NCI-H1105 (cell line): ENCODE measurements at places on chromosomes 2 and 18.

- DNase-seq = no peak
Measured at GRCh38 chr2:241924909-241925250, 55.4 kb downstream of the RTP5 start.

- DNase-seq = no peak
Measured at GRCh38 chr2:211367293-211367692, 810.9 kb downstream of the CPS1 start.

GRCh38 chr2:170500770-170501169 is 214.4 kb upstream of the SP5 start:
- DNase-seq = no peak

DNA sequence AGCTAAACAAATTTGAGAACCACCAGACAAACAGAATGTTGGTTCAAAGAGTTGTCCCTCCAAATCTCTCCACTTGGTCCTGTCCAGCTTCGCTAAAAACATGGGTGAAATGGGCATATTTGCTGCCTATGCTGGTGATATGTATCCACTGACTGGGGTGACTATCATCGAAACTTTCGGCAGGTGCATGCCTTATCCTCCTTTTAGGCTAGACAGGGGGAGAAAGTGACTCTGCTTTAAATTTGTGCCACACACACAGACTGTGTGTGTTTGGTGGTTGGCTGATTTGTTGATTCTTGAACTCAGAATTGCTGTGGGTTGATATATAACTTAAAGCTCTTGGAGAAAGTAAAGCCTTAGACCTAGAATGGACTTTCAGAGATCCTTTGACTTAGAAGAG is 324.1 kb upstream of the NT5C1B start:
- DNase-seq = no peak

DNA sequence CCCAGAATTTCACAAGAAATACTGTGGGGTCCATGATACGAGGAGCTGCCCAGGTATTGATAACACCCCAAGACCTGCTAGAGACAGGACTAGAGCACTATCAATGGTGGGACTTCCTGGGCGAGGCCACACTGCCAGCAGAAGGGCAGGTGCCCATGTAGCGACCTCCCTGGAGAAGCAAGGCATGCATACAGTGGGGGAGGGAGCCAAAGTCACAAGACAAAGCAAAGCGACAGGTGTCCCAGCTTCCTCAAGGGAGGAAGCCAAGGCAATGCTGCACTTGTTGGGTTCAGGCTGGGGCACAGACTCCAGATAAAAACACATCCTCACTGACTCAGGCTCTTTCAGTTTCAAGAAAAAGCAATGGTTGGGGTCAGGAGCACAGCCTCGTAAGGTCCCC is 7.5 kb downstream of the CD207 start:
- no peak for DNase-seq

GRCh38 chr2:205555566-205556230 is 126.6 kb upstream of the NRP2 start:
- DNase-seq = no peak

GRCh38 chr2:9336576-9337314 is 86.6 kb downstream of the ITGB1BP1 start:
- peak; percentile 91 for DNase-seq

GRCh38 chr2:77521931-77522470 is at the start of gene LRRTM4:
Gene LRRTM4, minus strand, starts transcription at chr2:77522376.
- DNase-seq = peak; percentile 18

- DNase-seq = no peak
Measured at GRCh38 chr2:58638256-58638805, 397.2 kb upstream of the FANCL start.

DNA sequence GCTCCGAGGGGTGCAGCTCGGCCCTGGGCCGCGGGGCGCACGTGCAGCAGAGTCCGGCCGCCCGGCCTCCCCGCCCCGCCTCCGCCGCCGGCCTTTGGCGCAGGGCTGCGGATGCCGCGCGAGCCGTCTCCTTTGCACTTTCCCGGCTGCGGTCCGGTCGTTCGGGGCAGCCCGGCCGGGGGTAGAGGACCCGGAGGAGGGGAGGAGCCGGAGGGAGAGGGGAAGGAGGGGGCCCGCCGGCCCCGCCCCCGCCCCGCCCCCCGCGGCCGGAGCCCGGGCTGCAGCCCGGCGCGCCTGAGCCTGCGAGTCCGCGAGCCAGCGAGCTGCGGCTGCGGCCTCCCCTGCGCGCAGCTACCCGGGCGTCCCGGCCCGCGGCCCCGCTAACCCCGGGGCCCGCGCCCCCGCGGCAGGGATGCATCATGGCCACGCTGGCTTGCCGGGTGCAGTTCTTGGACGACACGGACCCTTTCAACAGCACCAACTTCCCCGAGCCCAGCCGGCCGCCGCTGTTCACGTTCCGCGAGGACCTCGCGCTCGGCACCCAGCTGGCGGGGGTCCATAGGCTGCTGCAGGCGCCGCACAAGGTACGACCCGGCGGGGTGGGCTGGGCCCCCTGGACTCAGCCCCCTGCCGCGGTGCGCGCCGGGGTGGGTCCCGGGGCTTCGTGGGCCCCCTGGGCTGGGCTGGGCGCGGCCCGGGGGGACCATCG is at the start of gene FHOD3:
Gene FHOD3, plus strand, starts transcription at position 297 of the 709 bp plus-strand sequence. Its CDS starts 123 bp downstream, at position 420.
- peak; percentile 72 for DNase-seq

GRCh38 chr2:120439637-120440384 is 93.9 kb downstream of the INHBB start:
- no peak for DNase-seq
